ENCODE measurements at places on chromosomes 4 and X.

GRCh38 chr4:74640111-74640903, 154.0 kb downstream of the BTC start:
- DNase-seq, result no peak

DNA sequence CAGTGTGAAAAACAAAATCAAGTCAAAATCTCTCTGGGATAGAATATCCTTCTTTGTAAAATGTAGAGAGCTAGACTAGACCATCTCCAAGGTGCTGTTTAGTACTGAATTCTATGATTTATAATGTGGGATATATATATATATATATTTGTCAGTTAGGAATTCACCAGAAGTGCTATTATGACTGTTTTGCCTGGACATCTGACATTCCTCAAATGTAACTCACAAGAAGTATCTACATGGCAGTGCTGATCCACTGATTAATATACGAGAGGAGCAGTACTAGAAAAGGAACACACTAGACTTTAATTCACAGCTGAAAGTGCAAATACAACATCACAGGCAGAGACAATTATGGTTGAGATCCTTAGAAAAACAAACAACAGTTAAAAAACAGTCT, 208.9 kb downstream of the GBA3 start:
- DNase-seq, result no peak

DNA sequence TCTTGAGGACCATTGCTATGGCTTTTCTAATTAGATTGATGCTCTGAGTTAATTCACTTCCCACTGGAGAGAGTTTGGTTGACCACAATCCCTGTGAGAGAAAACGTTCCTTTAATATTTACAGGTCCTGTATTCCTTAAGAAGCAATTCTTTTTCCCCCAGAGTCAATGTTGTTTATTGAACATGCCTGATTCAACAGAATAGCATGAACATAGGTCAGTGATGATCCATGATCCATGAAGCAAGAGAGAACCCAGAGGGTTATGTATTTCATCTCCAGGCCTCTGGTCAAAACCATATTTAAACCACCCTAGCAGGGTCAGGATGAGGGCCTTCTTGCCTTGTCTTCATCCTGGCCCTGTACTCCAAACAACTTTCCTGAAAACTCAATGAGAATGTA, 39.4 kb upstream of the EFHC2 start:
- no peak for DNase-seq

DNA sequence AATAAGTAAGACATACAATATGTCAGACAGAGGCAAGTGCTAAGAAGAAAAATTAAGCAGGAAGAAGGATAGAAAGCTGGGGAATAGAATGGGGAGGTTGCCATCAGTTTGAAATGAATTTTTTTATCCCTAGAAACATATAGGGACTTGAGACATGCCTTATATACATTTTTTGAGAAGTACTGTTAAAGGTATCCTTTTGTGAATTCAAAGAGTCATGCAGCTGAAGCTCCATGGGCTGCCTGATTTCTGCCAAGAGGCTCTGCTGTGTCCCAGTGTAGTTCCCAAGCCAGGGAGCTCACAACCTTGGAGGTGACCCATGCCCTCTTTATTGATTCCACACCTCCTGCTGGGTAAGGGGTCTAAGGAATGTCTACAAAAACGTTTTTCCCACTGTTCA, 564.6 kb upstream of the DIPK2B start:
- no peak for DNase-seq

GRCh38 chrX:9231491-9231890, 197.6 kb upstream of the FAM9B start:
- DNase-seq, result no peak

DNA sequence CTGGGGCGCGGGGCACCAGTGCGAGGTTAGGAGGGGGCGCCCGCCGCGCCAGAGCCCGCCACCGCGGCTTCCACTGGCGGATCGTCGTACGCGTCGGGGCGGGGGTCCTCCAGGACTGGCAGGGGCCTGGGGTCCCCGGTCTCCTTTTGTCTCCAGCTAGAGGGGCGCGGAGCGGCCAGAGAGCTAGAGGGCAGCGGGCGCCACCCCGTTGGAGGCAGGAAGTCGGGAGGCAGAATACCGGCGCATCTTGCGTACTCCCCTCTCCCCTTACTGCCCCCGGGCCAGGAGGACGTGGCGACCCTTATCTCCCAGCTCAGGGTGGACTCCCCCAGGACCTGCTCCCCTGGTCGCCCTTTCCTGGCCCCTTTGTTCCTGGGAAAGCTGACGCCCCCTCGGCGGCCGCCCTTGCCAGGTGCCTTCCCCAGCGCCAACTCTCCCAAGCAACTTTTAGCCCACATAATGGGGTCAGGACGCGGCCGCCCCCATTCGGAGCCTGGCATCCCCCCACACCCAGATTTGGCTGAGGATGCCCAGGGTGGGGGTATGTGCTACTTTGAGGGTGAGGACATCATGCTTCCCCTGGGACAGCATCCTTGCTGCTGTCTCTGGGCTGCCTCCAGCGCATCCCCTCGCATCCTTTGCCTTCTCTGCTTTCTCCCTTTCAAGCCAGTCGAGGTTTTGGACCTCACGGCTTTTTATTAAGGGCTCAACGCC, 933 bp downstream of the CNKSR2 start:
- DNase-seq, result no peak

DNA sequence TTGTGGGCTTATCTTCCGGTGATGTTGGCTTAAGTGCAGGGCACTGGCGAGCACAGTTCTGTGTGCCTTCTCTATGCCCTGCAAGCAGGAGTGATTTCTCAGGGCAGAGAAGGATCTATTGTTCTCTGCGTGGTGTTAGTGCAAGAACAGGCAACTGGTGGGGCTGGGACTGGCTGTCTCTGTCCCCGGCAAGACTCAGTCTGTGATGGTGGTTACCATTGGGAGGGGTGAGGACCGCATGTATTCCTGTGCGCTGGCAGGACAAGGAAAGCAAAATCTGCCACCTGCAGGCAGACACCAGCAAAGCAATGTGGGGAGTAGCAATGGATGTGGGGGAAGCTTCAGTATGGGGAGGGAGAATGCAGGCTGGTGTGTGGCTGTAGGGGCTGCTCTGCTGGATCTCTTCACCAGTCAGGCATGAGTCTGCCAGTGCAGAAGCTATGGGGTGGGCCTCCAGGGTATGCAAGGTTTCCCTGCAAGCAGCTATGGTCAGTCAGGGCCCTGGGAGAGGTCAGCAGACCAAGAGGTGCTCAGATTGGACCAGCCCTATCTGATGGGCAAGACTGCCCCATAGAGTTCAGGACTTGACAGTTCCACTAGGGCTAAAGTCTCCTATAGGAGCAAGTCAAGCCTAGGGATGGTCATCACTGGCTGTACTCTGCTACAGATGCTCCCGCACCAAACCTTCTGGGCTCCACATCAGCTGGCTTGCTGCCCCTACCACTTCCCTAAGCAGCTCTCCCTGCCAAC, 16.8 kb downstream of the PF4 start:
- no peak for DNase-seq

DNA sequence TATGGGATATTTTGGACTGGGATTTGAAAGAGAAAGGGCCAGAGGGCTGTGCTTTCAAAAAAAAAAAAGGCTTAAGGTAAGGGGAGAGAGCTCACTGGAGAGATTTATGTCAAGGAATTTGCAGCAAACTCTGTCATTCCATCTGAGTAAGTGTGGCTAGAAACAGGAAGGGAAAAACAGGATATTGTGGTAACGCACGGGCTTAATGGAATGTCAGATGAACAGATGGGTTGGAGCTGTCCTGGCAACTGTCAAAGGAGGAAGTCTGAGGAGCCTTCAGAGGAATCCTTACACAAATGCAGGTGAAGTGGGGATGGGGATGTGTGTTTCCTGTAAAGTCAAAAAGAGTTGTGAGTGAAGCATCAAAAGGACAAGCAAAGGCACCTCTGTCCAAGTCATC, 15.1 kb upstream of the NKX3-2 start:
- DNase-seq, result no peak

All from activated CD4-positive, CD25-positive, alpha-beta regulatory T cell treated with anti-CD3 and anti-CD28 coated beads, Interleukin-2, amount 50 U/mL, for 16 hours (primary cell).